NCI-H187 (cell line): ENCODE measurements at places on chromosomes 13 and 19.

- no peak for DNase-seq
These were observed at the start of gene USP12 for GRCh38 chr13:27171244-27171826. TSS of gene USP12 (minus strand) at chr13:27171811. CDS start at chr13:27171639, 172 bp downstream.

- no peak for DNase-seq
These were observed 117.1 kb upstream of the USP29 start for GRCh38 chr19:57002710-57003109.

GRCh38 chr19:18674616-18675015 is 8.9 kb upstream of the CRTC1 start:
- no peak for DNase-seq

DNA sequence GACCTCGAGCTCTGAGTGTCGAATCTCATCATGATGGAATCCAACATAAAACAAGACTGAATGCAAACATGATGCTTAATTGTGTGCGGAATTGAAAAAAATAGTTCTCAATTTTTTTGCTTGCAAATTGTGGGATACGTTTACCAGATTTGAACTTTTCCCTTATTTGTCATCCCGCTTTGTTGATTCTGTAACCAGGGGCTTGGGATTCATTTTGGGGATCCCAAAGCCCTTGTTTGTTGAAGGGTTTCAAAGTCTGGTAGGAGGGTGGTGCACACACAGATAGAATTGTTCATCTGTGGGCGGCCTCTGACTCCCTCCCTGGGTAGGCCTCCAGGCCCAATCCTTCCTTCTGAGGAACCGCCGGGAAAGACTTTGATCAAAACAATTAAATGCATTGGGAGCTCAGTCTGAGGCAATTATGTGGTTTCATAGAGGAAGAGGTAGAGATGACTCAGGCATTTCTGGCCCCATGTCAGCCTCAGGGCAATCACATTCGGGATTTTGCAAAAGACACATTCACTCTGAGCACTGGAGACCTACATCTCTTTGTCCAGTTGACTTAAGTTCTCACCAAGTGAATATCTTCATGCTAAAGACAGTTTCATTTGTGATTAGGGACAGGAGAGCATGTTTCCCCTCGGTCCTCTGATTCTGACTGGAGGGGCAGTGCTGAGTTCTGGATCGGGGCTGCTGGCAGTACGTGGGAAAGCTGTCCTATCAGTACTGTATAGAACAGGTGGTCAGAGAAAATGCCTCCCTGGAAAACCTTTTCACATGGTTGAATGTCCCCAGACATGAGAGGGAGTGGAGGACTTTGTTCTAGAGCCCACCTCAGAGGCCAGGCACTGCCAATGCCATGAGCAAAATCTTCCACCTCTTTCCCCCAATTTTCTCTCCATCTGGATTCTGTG is 27.8 kb upstream of the IGFL4 start:
- no peak for DNase-seq

GRCh38 chr13:82739881-82740280 is 1142.4 kb downstream of the SLITRK1 start:
- no peak for DNase-seq

GRCh38 chr13:27052551-27053208 is 118.9 kb downstream of the USP12 start:
- DNase-seq, result no peak
